NB4 (cell line): ENCODE measurements at places on chromosomes 1 and 21.

DNA sequence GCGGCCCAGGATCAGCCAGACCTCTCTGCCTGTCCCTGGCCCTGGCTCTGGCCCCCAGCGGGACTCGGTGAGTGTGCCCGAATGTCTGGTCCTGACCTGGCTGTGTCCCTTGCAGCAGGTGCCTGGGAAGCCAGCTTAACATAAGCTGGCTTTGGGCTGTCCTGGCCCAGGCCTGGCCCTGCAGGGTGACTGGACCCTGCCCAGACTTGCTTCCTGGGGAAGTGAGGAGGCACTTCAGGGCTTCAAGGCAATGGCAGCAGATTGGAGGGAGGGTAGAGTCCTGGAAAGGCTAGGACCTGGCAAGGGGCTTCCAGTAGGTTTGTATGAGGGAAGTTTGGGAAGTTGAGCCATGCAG lies 16.4 kb downstream of the RPS6KA1 start:
- DNase-seq, result no peak

DNA sequence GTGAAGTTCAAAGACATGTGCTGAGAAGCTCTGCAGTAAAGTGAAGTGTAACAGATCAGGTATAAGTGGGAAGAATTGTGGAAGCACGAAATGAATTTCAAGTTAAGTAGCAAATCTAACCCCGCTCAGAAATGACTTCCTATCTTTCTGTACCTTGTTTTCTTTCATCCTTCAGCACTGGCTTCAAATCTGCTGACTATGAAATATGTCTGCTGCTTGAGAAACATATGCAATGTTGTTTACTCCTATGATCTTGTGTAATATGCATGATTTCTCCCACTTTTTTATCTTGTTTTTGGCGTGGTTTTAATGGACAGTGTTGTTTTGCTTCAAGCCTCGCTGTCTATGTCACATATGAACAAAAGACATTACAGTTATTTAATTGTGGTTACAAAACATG lies 545.3 kb upstream of the NCAM2 start:
- DNase-seq, result no peak

DNA sequence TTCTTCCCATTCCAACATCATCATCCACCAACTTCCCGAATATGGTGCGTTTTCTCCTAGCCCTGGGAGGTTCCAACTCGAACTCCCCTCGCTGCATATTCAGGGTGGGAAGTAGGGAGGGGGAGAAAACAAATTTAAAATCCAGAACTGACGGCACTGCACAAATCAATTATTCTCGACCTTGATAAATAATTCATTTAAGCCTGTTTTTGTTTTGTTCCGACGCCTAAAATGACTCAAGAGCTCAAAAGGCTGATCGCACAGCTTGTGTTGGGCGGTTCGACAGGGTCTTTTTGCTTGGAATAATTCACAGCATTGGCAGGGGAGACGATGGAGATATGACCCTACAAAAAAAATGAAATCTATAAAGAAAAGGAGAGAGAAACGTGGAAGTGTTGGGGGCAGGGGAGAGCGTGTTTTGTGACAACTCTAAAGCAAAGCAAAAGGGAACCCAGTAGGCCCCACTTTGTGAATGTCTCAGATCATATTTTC lies 3.1 kb upstream of the BARHL2 start:
- no peak for DNase-seq

- DNase-seq, result no peak
Observed at GRCh38 chr1:167997037-167997575, 60.2 kb upstream of the MPC2 start.
